ENCODE measurements at places on chromosomes 7 and 10.

DNA sequence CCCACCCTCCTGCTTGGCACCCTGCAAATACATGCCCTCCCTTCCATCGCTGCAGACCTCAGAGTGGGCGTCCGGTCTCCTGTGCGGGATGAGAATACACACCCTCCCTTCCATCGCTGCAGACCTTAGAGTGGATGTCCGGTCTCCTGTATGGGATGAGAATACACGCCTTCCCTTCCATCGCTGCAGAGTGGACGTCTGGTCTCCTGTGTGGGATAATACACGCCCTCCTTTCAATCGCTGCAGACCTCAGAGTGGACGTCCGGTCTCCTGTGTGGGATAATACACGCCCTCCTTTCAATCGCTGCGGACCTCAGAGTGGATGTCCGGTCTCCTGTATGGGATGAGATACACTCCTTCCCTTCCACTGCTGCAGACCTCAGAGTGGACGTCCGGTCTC lies 128.1 kb downstream of the VIPR2 start:
- DNase-seq = no peak

GRCh38 chr7:11524476-11525397 lies 307.3 kb downstream of the THSD7A start:
- DNase-seq = no peak

DNA sequence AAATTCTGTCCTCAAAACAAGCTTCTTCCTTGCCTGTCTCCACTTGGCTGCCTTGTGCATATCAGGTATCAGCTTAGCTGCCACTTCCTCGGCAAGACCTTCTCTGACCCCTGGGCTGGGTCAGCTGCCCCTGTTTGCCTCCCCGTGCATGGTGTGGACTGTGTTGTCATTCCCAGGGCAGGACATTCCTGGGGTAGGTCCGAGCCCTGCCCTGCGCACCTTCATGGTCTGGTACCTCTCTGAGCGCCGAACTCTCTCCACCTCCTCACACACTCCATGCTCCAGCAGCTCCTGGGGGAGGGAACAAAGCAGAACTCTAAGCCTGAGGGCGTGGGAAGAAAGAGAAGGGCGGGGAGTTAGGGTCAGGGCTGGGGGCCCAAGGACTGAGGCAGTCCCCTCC lies 3.8 kb downstream of the POLM start:
- DNase-seq = no peak

DNA sequence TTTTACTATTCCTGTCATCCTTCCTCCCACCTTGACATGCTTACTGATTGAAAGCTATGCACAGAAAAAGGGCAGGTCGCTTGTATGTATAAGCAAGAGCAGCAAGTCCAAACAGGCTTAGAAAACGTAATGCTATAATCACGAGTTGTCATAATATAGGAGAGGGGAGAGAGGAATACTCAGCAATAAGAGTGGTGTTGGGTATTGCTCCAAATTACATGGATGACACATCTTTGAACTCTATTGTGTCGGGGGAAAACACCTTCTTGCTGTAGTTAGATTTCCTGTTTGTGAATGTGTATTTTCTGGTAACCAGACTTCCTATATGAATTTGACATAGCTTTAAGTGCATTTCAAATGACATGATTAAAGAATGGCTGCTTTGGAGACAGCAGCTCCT lies 7.5 kb downstream of the MET start:
- no peak for DNase-seq

GRCh38 chr10:122673269-122673668 lies 26.4 kb downstream of the C10orf120 start:
- DNase-seq = no peak

DNA sequence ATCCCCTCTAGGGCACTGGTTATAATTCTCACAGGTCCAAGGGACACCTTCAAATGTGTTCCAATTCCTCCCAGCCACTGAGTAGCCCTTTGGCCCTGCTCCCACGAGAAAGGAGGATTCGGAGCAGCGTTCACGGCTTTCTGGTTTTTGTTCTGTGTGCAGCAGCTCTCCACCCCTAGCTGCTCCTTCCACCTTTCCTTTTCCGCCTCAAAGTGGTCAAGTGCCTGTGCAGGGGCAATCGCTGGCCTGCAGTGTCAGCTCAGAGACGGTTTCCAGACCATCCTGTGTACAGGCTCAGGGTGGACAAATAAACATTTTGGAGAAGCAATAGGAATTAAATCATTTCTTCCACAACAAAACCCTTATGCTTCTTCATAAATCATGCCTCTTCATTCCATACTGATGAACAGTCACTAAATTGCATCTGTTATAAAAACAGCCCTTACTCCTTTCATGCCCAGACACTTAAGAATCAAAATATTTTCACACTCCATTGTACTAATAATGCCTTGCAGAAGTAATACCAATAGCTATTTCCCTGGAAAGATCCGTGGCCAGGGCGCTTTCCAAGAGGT lies 1.1 kb downstream of the KIAA1549 start:
- DNase-seq = no peak

- no peak for DNase-seq
Observed at GRCh38 chr10:132359305-132360040, 27.5 kb downstream of the LRRC27 start.

GRCh38 chr10:44951576-44952226 lies 7.9 kb upstream of the RASSF4 start:
- no peak for DNase-seq

DNA sequence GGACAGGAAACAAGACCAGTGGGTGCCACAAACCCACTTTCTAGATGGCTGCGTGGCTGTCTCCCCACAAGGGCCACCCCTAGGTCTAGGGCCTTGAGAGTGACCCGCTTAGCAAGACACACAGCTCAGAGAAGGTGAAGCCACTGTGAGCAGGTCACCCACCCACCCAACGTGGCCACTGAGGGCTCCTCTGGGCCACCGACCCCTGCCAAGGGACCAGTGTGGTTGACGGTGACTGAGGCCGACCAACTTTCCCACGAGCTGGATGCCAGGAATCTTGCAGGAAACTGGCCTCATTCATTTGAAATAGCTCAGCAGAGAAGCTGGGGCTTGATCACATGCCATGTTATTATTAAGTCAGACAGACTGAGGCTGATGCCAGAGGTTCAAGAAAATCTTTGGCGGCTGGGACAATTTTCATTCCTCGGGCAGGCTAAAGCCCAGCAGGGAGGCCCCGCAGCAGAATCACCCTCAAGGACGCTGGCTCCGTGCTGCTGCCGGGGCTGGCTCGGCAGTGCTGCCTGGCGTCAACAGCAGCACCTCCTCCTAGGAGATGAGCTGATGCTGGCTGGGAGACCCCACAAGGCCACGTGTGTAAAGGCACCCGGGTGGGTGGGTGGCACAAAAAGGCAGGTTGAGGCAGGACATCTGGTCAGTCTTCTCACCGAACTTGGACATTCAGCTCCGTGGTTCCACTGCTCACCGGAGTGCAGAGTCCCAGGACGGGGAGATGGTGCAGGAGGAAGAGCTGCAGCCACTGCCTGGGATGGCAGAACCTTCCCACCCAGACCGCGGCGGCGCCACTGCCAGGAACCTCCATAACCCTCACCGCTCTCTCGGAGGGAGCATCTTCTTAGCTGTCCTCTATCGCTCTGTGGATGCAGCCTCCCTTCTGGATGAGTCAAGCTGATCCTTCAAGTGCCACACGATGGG lies 57.8 kb downstream of the ZRANB1 start:
- DNase-seq = no peak

- no peak for DNase-seq
Observed at GRCh38 chr10:30510184-30510931, 76.4 kb downstream of the MAP3K8 start.

- no peak for DNase-seq
Observed at GRCh38 chr7:103593691-103594090, 147.7 kb upstream of the SLC26A5 start.

- no peak for DNase-seq
Observed at GRCh38 chr7:12866207-12866606, 178.8 kb downstream of the ARL4A start.

GRCh38 chr7:104793066-104793465 lies 220.9 kb upstream of the KMT2E start:
- DNase-seq = no peak

- DNase-seq = no peak
Observed at GRCh38 chr10:44673245-44673983, 237.7 kb upstream of the TMEM72 start.

- no peak for DNase-seq
Observed at GRCh38 chr10:121949049-121949448, 21.2 kb upstream of the ATE1 start.

DNA sequence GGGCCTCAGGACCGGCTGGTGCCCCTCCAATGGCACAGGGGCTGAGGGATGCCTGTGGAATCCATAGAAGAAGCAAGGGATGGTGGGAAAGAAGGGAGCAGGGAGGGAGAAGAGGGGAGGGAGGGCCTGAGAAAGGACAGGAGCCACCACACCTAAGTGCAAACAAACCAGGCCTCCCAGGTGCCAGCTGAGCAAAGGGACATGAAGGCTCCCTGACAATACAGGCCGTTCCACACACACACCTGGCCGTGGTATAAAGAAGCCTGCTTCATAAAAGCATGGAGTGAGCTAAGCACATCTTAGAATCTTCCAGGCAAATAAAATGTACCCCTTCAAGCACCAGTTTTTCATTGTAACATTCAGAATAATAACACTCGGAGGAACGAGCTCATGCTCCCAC lies 54.0 kb downstream of the OAT start:
- DNase-seq = no peak

- no peak for DNase-seq
Observed at GRCh38 chr7:23422909-23423308, 47.4 kb downstream of the IGF2BP3 start.

DNA sequence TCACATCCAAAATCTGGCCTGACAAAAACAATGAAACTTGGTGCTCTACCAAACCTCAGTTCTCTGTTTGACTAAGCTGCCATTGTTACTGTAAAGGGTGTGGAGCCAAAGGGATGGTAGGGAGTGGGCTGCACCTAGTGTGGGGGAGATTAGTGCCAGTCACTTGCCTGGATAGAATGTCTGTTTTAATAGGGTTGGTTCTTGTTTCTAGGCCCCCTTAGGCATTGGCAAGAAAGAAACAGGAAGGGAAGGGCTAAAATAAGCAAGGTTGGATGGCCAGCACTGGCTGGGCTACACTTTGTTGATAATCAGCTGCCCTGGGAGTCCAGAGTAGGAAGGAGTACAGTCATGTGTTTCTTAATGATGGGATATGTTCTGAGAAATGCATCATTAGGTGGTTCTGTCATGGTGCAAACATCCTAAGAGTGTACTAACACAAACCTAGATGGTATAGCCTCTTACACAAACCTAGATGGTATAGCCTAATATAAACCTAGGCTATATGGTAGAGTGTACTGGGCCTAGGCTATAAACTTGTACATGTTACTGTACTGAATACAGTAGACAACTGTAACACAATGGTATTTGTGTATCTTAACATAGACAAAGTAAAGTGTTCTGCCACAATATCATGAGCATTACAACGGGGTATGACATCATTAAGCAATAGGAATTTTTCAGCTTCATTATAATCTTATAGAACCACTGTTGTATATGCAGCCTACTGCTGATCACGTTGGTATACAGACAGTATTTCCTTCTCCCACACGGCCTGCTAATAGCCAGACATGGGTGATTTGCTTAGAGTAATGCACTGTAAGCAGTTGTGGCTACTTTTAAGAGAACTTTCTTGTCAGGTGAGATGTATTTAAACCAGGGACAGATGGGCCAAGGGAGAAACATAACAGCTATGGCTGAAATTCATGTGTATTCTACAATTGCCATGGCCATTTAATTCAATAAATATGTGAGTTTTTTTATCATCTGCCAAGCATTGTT lies 15.4 kb downstream of the BBIP1 start:
- DNase-seq = no peak

DNA sequence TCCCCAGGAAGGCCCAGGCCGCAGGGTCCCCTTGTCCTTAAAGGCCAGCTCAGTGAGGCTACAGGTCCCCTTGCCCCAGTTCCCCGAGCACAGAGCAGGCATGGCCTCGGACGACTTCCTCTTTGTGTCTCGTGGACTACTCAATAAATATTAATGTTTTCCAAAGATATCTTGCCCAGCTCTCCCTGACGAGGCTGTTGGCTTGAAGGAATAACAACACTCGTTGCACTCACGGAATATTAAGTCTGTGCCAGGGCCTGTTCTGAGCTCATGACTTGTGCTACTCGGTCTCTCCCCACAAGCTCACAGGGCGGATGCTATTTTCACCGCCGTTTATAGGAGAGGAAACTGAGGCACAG lies 68.2 kb downstream of the CUX1 start:
- no peak for DNase-seq

DNA sequence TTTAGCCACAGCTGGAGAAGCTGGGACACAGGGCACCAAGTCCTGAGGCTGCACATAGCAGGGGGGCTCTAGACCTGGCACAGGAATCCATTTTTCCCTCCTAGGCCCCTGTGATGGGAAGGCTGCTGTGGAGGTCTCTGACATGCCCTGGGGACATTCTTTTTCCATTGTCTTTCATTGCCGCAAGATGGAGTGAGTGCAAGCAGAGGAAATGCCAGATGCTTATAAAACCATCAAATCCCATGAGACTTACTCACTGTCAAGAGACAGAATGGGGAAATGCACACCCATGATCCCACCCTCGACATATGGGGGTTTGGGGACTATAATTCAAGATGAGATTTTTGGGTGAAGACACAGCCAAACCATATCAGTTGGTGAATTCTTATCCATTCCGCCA lies 94.7 kb upstream of the FERD3L start:
- no peak for DNase-seq

DNA sequence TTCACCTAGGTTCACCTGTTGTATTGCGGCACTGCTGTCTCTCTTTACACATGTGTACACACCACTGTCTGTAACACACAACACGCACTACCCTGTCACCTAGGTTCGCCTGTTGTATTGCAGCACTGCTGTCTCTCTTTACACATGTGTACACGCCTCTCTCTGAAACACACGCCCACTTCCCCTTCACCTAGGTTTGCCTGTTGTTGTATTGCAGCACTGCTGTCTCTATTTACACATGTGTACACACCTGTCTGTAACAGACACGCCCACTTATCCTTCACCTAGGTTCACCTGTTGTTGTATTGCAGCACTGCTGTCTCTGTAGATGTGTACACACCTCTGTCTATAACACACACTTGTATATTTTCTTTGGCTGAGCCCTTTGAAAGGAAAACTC lies 51.5 kb downstream of the WDR37 start:
- DNase-seq = no peak

- no peak for DNase-seq
Observed at GRCh38 chr7:95095966-95096540, 188.7 kb downstream of the PPP1R9A start.

- no peak for DNase-seq
Observed at GRCh38 chr7:133940368-133940767, 186.8 kb upstream of the LRGUK start.
